ENCODE measurements at places on chromosomes 5 and 9.

DNA sequence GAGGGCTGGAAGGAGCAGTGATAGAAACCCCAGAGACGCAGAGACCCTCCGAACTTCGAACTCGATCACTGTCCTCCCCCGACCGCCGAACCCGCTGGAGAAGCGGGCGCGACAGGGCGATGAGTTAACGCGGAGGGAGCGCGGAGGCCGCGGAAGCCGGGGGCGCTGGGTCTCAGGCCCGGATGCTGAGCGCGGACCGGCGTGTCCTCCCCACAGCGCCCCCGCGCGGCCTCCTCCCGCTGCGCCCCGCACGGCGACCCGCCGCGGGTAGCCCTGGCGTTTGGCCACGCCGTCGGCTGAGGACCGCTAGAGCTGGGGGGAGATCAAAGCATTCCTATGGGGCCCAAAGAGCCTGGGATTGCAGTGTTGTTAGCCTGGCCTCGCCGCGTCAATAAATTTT lies 7.7 kb upstream of the DMRT2 start:
- DNase-seq: no peak

DNA sequence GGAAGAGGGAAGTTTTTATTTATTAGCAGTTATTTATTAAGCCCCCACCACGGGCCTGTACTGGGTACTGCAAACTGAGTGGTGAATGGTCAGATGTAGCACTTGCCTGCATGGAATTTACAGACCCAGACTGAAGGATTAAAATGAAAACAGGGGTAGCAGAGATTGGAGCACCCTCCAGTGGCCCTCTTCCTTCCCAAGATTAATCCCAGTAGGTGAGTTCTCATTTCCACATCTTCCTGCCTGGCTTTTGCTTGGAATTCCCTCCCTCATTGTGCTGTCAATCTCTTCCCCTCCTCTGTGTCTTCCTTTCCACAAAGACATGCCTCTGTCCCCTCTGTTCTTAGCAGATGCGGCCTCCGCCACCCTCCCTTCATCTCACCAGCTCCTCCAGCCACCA lies 39.2 kb downstream of the MVB12B start:
- no peak for DNase-seq

DNA sequence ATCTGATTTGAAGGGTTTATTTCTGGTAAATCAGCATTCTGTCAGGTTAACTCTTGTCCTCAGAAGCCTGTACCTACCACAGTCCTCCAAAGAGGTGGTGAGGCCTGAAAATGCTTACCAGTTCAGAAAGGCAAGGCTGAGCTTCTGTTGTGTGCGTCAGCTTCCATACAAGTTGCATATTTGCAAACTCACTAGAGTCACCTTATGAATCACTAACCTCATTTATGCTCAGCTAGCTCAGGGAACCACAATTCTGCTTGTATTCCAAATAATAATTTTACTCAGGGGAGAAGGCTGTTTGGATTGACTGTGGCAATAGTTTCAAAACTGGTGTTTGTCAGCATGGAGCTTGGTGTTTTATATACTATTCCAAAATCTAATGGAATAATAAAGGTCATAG lies 355.1 kb upstream of the RFX3 start:
- no peak for DNase-seq

DNA sequence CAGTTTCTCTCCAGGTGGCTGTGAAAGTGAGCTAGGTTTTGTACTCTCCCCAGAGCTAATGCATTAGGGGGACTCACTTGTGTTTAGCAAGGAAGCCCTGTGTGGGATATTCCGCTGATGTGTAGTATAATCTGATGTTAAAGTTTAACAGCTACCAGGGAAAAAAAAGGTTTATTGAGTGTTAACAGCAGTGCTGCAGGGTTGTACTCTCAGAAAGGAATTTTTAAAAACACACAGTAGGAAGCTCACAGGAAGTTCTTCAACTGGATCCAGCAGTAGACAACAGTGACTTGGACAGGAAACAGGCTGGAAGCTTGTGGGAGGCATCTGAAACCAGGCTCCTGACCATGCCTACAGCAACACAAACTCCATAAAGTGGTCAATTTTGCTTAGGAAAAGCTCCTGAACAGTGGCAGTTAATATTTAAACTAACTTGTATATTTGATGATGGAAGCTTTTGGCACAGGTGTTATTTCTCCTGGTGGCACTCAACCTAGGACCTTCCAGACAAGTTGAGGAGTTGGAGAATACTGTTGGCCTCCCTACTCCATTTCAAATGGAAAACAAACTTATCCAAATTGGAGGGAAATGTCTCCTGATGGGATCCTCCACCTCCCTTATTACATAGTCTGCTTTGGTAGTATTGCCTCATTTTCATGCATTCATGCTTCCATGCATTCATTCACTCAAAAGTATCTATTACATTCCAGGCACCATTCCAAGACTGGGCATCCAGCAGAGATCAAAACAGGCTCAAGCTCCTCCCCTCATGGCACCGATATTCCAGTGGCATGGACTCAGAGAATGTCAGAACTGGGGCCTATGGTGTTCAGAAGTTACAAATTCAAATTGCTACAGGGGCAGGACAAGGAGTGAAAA lies 54.7 kb downstream of the FOXD1 start:
- no peak for DNase-seq

GRCh38 chr5:141623186-141623585 lies 4.4 kb upstream of the DIAPH1 start:
- DNase-seq: no peak

GRCh38 chr5:148020257-148020988 lies 43.4 kb upstream of the SPINK5 start:
- DNase-seq: no peak

GRCh38 chr5:75373862-75374261 lies 36.8 kb downstream of the HMGCR start:
- DNase-seq: no peak
